ENCODE measurements at places on chromosomes 11 and 22.

- no peak for DNase-seq
Observed at GRCh38 chr11:117892651-117893050, 16.2 kb upstream of the FXYD6 start.

DNA sequence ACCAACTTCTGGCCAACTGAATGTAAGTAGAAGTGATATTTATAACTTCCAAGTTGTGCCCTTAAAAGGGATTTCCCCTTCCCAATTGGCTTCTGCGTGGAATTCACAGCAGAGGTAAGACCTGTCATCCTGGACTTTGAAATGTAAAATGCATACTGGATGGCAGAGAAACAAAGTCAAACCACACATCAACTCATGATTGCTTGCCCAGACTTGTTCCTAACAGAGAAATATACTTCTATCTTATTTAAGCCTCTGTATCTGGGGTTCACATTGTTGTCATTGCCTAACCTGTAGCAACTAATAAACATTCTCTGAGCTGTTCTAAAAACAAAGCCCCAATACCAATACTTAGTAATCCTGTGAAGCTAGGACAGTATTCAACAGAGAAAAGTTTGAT is 6.2 kb downstream of the ME3 start:
- DNase-seq, result no peak

DNA sequence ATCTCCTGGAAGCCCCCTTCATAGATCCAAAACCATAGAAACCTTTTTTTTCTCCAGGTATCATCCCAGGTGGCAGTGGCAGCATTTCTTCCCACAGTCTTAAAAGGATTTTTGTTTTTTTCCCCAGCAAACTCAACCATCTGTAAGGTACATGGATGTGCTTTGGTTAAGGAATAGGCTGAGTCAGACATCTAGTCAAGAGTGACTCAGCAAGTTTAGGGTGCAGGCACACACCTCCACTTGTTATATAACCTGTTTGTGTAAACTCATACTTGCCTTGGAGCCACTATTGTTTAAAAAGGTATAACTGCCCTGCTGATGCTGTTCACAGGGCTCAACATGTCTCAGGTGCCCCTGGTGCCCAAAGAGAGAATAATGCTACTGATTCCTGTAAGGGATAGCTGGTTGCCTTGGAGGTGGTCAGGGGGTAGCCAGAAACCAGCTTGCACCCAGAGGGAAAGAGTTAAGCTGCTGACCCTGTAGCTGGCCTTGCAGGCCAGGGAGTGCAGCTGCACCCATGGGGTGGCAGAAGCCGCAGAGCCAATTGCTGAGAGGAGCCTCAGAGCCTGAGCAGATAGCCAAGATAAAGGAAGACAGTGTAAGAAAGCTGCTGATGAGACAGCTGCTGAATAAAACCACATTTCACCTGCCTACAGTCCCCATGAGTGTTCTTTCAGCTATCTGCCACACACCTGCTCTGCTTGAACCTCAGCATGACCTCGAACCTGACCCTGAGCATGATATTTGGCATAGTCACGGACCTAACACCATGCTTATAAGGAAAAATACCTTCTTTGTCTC is 1726.1 kb upstream of the RAG2 start:
- no peak for DNase-seq

GRCh38 chr11:117059611-117060148 is 38.5 kb downstream of the SIK3 start:
- DNase-seq, result no peak

DNA sequence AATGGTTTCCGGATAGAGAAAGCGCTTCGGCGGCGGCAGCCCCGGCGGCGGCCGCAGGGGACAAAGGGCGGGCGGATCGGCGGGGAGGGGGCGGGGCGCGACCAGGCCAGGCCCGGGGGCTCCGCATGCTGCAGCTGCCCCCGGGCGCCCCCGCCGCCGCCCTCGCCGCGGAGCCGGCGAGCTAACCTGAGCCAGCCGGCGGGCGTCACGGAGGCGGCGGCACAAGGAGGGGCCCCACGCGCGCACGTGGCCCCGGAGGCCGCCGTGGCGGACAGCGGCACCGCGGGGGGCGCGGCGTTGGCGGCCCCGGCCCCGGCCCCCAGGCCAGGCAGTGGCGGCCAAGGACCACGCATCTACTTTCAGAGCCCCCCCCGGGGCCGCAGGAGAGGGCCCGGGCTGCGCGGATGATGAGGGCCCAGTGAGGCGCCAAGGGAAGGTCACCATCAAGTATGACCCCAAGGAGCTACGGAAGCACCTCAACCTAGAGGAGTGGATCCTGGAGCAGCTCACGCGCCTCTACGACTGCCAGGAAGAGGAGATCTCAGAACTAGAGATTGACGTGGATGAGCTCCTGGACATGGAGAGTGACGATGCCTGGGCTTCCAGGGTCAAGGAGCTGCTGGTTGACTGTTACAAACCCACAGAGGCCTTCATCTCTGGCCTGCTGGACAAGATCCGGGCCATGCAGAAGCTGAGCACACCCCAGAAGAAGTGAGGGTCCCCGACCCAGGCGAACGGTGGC is 15.7 kb downstream of the PIK3IP1 start:
- DNase-seq, result no peak

DNA sequence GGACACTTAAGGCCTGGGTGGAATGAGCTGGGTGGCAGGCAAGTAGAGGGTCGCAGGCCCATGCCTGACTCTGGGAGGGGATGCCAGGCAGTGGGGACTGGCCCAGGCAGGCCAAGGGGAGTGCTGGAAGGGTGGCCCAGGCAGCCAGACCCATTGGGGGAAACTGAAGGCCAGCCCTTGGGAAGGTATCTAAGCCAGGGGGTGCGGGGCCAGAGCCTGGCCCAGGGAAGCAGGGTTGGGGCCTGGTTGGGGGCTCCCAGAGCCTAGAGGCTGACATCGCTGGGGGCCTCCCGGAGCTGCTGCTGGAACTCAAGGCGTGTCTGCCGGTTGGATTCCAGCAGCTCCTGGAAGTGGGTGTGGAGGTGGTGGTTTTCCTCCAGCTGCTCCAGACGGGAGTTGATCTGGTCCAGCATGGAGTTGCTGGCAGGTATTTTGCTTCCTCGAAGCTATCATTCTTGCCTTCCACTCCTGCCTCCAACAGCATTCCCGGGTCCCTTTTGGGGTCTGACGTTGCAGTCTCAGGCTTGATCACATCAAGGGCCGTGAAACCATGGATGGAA is 35.3 kb upstream of the XBP1 start:
- DNase-seq, result no peak

DNA sequence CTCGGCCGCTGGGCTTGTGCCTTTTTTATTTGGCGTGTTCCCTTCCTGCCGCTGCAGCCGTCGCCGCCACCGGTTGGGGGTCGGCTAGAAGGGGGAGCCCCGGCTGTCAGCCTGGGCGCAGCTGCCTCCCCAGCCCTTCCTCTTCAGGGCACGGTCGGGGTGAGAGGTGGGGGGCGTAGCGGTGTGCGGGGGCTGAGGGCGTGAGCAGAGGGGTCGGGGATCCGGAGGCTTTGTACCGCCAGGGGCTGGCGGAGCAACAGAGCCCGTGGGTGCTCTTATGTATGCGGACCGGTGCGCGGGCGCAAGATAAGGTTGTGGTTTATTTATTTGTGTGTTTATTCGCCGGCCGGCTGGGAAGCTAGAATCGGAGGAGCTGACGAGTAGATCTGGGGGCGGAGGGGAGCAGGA is 477 bp downstream of the ZBTB16 start:
- peak; percentile 61 for DNase-seq

- peak; percentile 91 for DNase-seq
Observed at GRCh38 chr22:32991353-32992101, 66.7 kb downstream of the SYN3 start.

- no peak for DNase-seq
Observed at GRCh38 chr22:23408321-23408720, 171.8 kb downstream of the IGLL1 start.

DNA sequence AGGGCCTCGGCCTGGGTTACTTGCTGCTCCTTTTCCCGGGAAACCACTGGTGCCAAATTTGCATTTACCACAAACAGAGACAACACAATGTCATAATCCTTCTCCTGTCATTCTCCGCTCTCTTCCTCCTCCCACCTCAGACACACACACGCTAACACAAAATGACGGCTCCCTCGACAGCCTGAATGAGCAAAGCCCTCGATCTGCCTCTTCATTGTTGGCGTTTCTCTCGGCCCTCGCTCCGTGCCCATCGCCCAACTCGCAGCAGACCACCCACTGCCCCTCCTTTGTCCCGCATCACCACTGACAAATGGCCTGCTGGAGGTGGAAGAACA is 12.5 kb upstream of the TCF20 start:
- DNase-seq, result no peak

DNA sequence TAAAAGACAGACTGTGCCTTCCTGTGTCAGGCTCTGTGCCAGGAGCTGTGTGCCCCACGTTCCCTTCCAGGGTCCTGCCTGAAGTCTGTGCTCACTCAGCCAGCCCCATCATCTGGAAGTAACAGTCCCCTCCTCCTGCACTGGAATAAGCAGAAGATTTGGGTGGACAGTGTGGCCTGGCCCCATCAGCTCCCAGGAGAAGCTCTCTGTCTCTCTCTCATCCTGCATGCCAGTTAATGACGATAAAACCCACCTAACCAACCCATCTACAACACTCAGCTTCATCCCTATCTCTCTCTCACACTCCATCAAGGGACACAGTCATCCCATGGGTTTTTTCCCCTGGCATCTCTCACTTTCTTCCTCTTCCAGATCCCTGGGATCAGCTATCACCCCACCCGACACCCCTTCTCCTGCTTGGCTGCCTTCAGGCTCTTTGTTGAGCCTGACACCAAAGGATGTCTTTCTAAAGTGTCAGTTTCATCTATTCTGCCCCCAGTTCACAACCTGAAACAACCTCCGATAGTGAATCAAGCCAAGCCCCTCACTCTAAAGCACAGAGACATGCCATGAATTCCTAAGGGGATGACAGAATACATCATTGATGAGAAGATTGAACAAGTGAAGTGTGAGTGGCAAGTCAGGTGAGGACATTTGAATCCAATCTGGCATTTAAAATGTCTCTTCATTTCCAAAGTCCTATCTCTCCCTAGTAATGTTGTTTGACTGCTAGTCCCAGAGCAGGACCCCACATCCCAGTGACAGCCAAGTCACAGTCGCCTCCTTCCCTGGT is 91.4 kb upstream of the TOP3B start:
- no peak for DNase-seq

Data from adipocyte (in vitro differentiated cells).